ENCODE measurements at places on chromosomes 5 and 9. TPM values are rescaled to one million over a fixed set of nuclear protein-coding genes. Genes with fewer than 3 reads are reported as not detected.

DNA sequence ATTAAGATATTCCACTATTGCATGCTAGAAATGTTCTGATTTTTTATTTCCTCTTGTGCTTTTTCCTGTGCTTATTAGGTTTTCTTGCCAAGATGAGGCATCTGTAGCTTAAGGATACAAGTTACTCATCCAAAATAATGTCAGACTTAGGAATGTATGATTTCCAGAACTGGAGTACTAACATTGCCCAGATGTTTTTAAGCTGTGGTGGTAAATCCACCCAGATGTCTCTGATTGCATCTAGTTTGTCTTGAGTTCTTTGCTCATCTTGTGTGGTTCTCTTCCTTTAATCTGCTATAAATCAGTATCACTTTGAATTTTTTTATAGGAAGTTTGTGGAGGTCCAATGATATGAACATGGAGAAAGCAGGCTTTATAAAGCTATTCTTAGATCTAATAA, 337.5 kb upstream of the ZNF608 start:
- H3K4me1 ChIP-seq: no peaks in the 10 kb centered on the region
- no peak for DNase-seq
- H3K4me3 ChIP-seq: no peak overlapping the region
- H3K27ac ChIP-seq: no peak overlapping the region
- H3K36me3 ChIP-seq: no peaks in the 10 kb centered on the region
- H3K27me3 ChIP-seq: no peaks in the 10 kb centered on the region

The ANKRD18A gene
- total RNA-seq: 0.25 TPM

The C9orf85 gene
- total RNA-seq: 6.6 TPM

GRCh38 chr5:155727512-155728145, 599.3 kb upstream of the SGCD start:
- H3K4me1 ChIP-seq: peaks cover 23% of the 10 kb centered on the region
- peak overlapping the region; percentile 47 for H3K4me3 ChIP-seq
- no peak for DNase-seq

The GLDC gene
- total RNA-seq: 55.9 TPM

DNA sequence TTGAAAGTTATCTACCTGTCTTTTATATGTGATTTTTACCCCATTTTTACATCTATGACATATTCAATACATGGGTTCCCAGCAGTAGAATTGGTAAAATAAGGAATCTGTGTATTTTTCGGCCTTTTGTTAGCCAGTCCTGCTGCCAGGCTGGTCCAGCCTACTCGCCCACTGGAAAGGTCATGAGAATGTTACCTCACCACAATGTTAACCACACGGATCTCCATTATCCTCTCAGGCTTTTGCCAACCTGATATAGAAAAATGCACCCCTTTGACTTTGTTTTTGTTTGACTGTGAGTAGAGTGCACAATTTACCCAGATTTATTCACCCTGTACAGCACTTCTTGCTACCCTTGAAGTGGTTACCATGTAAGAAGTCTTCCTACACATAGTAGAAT, 167.2 kb downstream of the CTNND2 start:
- H3K27ac ChIP-seq: no peak overlapping the region
- no peaks in the 10 kb centered on the region for H3K36me3 ChIP-seq
- no peaks in the 10 kb centered on the region for H3K27me3 ChIP-seq
- DNase-seq: no peak
- H3K4me1 ChIP-seq: peaks cover 19% of the 10 kb centered on the region

The SOWAHA gene
- total RNA-seq: 1.6 TPM

GRCh38 chr5:131096774-131097710, 68.0 kb downstream of the HINT1 start:
- no peak for DNase-seq
- H3K4me3 ChIP-seq: no peak overlapping the region
- no peak overlapping the region for H3K27ac ChIP-seq
- H3K27me3 ChIP-seq: peaks cover 4% of the 10 kb centered on the region
- no peaks in the 10 kb centered on the region for H3K4me1 ChIP-seq

The LCNL1 gene
- total RNA-seq: not detected

The EPB41L4B gene
- 42.6 TPM for total RNA-seq

The MYO10 gene
- total RNA-seq: 4.8 TPM

- no peak overlapping the region for H3K27ac ChIP-seq
- H3K36me3 ChIP-seq: no peaks in the 10 kb centered on the region
- no peak overlapping the region for H3K4me3 ChIP-seq
- H3K27me3 ChIP-seq: no peaks in the 10 kb centered on the region
- no peak for DNase-seq
Observed at GRCh38 chr5:83145882-83146331, 68.6 kb downstream of the XRCC4 start.

GRCh38 chr5:95317085-95317484, 32.2 kb upstream of the MCTP1 start:
- DNase-seq: no peak
- no peaks in the 10 kb centered on the region for H3K27me3 ChIP-seq
- no peak overlapping the region for H3K27ac ChIP-seq

GRCh38 chr5:137450759-137451158, 48.4 kb downstream of the SPOCK1 start:
- no peaks in the 10 kb centered on the region for H3K36me3 ChIP-seq
- DNase-seq: no peak
- H3K4me3 ChIP-seq: no peak overlapping the region
- no peak overlapping the region for H3K27ac ChIP-seq

GRCh38 chr5:62333250-62333794, 27.3 kb downstream of the KIF2A start:
- no peak overlapping the region for H3K27ac ChIP-seq
- no peaks in the 10 kb centered on the region for H3K36me3 ChIP-seq
- H3K4me3 ChIP-seq: no peak overlapping the region
- no peak for DNase-seq
- H3K4me1 ChIP-seq: no peaks in the 10 kb centered on the region

The DMGDH gene
- 28.9 TPM for total RNA-seq

GRCh38 chr9:268616-269015, 54.0 kb downstream of the DOCK8 start:
- no peaks in the 10 kb centered on the region for H3K36me3 ChIP-seq
- no peak overlapping the region for H3K4me3 ChIP-seq
- no peaks in the 10 kb centered on the region for H3K4me1 ChIP-seq
- DNase-seq: no peak

GRCh38 chr9:108720191-108720642, 135.6 kb downstream of the ACTL7B start:
- H3K27me3 ChIP-seq: no peaks in the 10 kb centered on the region
- H3K36me3 ChIP-seq: no peaks in the 10 kb centered on the region
- DNase-seq: no peak
- no peak overlapping the region for H3K27ac ChIP-seq
- H3K4me3 ChIP-seq: no peak overlapping the region
- no peaks in the 10 kb centered on the region for H3K4me1 ChIP-seq

DNA sequence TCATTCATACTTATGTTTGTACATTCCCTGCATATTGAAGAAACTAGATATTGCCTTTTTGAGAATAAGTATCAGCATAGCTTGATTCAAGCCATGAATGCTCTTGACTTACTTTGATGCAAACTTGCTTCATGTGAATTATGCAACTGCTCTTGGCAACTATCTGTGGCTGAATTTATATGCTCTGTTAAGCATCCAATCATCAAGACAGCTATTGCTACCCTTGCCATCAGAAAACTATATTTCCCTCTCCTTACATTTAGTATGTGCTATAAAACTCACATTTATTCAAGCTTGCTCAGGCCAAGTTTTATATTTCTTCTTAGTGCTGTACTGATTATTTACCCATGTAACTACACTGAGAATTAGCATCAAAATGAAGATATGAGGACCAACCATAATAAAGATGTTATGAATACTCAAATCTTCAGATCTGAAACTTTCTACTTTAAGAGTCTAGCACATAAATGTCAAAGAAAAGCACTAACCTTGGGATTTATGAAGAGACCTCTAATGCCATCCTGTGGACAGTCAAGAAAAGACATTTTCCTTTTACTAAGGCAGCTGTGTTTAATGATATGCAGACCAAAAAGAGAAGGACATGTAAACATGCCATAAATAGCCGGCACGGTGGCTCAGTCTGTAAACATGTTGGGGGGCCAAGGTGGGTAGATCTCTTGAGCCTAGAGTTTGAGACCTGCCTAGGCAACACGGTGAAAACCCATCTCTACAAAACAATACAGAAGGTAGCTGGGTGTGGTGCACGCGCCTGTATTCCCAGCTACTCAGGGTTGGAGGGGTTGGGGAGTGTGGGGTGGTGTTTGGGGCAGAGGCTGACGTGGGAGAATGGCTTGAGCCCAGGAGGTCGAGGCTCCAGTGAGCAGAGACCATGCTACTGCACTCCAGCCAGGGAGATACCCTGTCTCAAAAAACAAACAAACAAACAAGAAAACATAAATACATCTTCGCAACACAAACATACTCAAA, 267.0 kb upstream of the TYRP1 start:
- no peaks in the 10 kb centered on the region for H3K36me3 ChIP-seq
- H3K27ac ChIP-seq: no peak overlapping the region

DNA sequence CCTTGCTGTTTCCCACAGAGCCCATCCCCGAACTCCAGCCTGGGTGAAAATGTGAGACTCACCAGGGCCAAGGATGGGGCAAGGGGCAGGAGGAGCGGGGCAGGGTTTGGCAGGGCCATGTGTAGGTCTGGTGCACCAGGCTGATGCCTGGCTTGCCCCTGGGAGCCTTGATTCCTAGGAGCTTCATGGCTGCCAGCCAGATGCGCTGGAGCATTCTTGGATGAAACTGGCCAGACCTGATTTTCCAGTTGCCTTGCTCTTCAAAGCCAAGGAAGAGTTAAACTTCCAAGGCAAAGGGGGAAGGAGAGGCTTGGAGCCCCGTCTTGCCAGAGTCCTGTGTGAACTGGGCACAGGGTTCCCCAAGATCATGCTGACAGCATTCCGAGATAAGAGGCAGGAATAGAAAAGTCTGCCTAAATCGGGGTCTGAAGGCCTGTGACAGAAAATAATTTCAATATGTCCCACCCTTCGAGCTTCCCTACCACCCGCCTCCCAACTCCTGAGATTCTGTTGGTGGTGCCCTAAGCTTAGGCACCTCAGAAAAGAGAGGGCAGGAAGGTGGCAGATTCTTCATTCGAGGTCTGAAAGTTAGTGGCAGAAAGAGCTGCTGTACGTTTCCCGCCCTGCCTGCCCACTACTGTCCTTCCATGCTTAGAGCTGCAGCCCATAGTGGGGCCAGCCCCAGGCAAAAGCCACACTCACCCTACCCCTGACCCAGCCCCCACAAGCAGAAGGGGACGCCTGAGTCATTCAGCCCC, 20.4 kb downstream of the FAT2 start:
- no peaks in the 10 kb centered on the region for H3K4me1 ChIP-seq
- no peaks in the 10 kb centered on the region for H3K36me3 ChIP-seq
- H3K4me3 ChIP-seq: no peak overlapping the region
- no peaks in the 10 kb centered on the region for H3K27me3 ChIP-seq
- DNase-seq: no peak

DNA sequence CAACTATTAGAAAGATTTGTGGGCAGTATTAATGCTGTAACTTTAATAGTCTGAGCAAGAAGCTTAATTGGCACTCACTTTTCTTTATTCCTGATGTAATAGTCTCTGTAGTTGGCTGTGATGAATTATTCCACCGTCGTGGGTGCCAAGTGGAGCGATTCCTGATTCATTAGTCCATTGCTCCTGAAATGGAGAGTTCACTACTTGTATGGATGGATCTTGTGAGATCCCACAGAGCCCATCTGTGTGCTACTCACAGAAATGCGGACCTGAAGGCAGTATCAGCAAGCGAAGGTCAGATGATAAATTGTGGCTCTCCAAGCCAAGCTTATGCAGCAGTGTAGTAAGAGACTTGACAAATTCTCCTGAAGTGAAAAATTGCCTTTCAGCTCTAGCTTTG, 212.2 kb downstream of the CHSY3 start:
- no peak overlapping the region for H3K4me3 ChIP-seq
- no peaks in the 10 kb centered on the region for H3K36me3 ChIP-seq
- H3K4me1 ChIP-seq: no peaks in the 10 kb centered on the region
- no peak for DNase-seq
- H3K27ac ChIP-seq: no peak overlapping the region

GRCh38 chr5:104751969-104752368, 1189.4 kb upstream of the NUDT12 start:
- no peak overlapping the region for H3K27ac ChIP-seq
- H3K4me3 ChIP-seq: no peak overlapping the region
- no peak for DNase-seq
- H3K27me3 ChIP-seq: no peaks in the 10 kb centered on the region
- no peaks in the 10 kb centered on the region for H3K36me3 ChIP-seq

The C9orf152 gene
- total RNA-seq: 0.08 TPM

DNA sequence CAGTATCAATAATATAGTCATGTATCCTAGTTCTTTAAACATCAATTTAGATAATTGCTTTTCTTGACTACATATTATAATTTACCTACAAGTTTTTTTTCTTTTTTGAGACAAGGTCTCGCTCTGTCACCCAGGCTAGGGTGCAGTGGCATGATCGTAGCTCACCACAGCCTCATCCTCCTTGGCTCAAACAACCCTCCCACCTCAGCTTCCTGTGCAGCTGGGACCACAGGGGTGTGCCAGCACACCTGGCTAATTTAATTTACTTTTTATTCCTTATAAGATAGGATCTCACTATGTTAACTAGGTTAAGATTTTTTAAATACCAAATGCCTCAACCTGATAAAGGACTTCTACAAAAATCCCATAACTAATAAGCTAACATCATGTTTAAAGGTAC, 21.1 kb downstream of the UIMC1 start:
- no peak overlapping the region for H3K4me3 ChIP-seq
- no peak for DNase-seq
- no peaks in the 10 kb centered on the region for H3K4me1 ChIP-seq
- no peaks in the 10 kb centered on the region for H3K27me3 ChIP-seq
- peaks cover 6% of the 10 kb centered on the region for H3K36me3 ChIP-seq

GRCh38 chr9:134778841-134779411, 101.7 kb upstream of the FCN2 start:
- no peaks in the 10 kb centered on the region for H3K27me3 ChIP-seq
- DNase-seq: peak; percentile 40
- no peaks in the 10 kb centered on the region for H3K36me3 ChIP-seq
- H3K4me1 ChIP-seq: no peaks in the 10 kb centered on the region

- H3K4me3 ChIP-seq: no peak overlapping the region
- H3K4me1 ChIP-seq: no peaks in the 10 kb centered on the region
- H3K36me3 ChIP-seq: no peaks in the 10 kb centered on the region
- no peak overlapping the region for H3K27ac ChIP-seq
Observed at GRCh38 chr5:82537687-82538306, 259.6 kb upstream of the RPS23 start.

The BTNL3 gene
- not detected for total RNA-seq

Data from liver (tissue), 10 donors.